Pancreas (tissue), 10 donors: ENCODE measurements at places on chromosomes 4 and X. TPM values are rescaled to one million over a fixed set of nuclear protein-coding genes. Genes with fewer than 3 reads are reported as not detected.

GRCh38 chr4:73875401-73875800, 6.2 kb downstream of the CXCL1 start:
- no peaks in the 10 kb centered on the region for H3K27me3 ChIP-seq
- H3K27ac ChIP-seq, result no peak overlapping the region
- no peak for DNase-seq
- H3K4me1 ChIP-seq, result no peaks in the 10 kb centered on the region
- H3K4me3 ChIP-seq, result no peak overlapping the region

DNA sequence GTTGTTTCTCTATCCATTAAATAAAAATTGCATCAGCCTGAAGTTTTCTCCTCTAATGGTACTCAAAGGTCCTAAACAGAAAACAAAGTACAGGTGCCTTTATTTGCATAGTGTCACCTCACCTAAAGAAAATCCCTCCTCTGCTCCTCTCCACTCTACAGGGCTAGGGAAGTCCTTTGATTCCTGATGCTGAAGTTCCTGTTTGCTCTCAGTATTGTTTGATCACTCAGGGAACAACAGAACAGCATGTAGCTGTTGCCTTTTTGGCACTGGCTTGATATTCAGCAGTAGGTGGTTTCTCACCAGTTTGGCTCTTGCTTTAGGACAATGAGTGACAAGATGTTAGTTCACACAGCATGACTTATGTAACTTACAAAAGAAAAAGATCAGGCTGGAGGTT, 156.2 kb upstream of the SLC7A11 start:
- no peaks in the 10 kb centered on the region for H3K36me3 ChIP-seq
- peaks cover 25% of the 10 kb centered on the region for H3K4me1 ChIP-seq
- no peaks in the 10 kb centered on the region for H3K27me3 ChIP-seq

GRCh38 chrX:42229533-42229932, 306.2 kb upstream of the CASK start:
- H3K27ac ChIP-seq, result no peak overlapping the region
- peaks cover 7% of the 10 kb centered on the region for H3K27me3 ChIP-seq
- DNase-seq, result no peak

Gene CYSLTR1
- total RNA-seq, result 0.31 TPM

- DNase-seq, result no peak
- no peaks in the 10 kb centered on the region for H3K4me1 ChIP-seq
- no peak overlapping the region for H3K27ac ChIP-seq
These were observed 12.2 kb upstream of the TNIP3 start for GRCh38 chr4:121176082-121176934.

Gene C1QTNF7
- total RNA-seq, result 0.03 TPM
